ENCODE measurements at places on chromosomes 1 and 21.

- DNase-seq: no peak
Measured at GRCh38 chr1:92478393-92478792, 8.3 kb downstream of the GFI1 start.

GRCh38 chr21:17051054-17051453 is 461.8 kb upstream of the CXADR start:
- DNase-seq: no peak

DNA sequence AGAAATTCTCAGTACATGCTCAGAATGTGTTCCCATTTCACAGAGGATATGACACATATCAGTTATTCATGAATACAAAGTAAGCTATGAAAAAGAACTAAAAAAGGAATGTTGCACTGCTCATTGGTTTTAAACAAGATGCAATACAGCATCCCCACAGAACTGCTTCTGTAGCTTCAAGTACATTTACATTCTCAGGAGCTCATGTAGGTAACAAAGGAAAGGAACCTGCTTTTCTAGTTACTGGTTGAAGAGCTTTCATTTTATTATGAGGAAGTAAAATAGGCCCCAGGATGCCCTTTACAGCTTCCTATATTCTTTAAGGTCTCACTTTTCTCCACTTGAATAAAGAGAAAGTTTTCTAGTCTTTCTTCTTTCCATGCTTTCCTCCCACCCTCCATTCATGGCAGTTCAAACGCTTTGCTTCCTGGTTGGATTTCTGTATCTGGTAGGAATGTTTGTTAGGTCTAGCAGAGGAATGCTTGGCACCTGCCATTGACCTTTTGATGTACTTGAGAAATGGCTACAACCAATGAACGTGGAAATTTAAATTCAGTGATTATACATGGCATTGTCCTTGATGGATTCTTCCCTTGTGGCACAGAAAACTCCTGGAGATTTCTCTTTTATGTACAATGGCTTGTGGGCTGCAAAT is 27.1 kb upstream of the KCNK2 start:
- DNase-seq: no peak

GRCh38 chr1:21570885-21571284 is 61.7 kb downstream of the ALPL start:
- no peak for DNase-seq

- no peak for DNase-seq
Measured at GRCh38 chr1:73910466-73910865, 287.5 kb downstream of the LRRIQ3 start.

- DNase-seq: no peak
Measured at GRCh38 chr1:157203166-157203565, 65.0 kb upstream of the ETV3 start.

GRCh38 chr1:167104256-167104633 is 10.4 kb downstream of the STYXL2 start:
- DNase-seq: no peak

DNA sequence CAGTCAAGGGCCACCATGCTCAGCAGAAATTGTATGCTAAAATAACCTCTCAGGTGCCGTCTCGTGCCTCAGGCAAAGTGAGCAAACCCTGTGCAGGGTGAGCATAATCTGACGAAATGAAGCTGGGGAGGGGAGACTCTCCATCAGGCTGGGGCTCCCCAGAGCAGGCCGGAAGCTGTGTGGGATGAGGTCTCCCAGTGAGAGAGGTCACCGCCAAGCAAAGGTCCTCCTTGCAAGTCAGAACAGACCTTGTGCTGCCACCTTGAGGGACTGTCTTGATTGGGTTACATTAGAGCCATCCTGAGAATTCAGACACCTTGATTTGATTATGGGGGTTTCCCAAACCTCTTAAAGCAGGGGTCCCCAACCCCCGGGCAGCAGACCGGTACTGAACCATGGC is 64.2 kb downstream of the ZNF684 start:
- no peak for DNase-seq
